Activated effector memory CD4-positive, alpha-beta T cell treated with anti-CD3 and anti-CD28 coated beads, Interleukin-2, amount 50 U/mL, for 16 hours (primary cell): ENCODE measurements at places on chromosomes 3 and 15.
A peak's percentile ranks its signal among the peaks of the same experiment; 100 is the strongest.

GRCh38 chr3:62631488-62631887 is 243.7 kb downstream of the CADPS start:
- no peak for DNase-seq

DNA sequence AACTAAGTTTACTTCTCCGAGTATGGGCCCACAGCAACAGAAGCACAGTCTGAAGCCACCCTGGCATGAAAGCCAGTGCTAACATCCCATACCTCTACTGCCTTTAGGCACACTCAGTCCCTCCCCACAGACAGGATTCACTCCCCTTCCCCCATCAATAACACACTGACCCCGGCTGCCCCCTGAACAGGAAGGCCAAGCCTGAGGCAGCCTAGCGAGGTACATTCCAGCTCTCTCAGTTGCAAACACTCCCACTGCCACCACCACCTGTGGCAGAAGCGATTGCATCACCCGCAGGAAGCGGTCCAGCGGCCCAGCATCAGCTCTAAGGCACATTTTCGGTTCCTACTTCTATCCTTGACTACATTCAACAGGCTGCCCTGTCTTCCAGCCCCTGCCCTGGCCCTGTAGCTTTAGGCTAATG is 7.0 kb upstream of the BMF start:
- DNase-seq = peak; percentile 78

GRCh38 chr3:55434789-55435188 is 52.3 kb downstream of the WNT5A start:
- DNase-seq = no peak

DNA sequence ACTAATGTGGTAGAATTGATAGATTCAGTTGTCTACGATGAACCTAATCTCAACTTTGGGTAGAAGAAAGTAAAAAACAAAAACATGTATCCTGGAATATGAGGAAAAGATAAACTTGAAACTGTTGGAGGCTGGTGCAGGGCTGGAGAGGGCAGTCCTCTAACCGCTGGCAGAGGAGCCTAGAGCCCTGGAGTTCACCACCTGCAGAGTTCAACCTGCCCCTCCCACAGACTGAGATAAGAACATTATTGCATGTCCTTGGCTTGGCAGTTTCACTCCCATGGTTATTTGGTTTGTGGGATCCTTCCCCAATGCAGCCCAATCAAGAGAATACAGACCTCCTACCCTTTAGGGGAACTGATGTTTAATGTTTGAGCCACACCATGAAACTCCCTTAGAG is 53.2 kb upstream of the GATM start:
- DNase-seq = no peak

DNA sequence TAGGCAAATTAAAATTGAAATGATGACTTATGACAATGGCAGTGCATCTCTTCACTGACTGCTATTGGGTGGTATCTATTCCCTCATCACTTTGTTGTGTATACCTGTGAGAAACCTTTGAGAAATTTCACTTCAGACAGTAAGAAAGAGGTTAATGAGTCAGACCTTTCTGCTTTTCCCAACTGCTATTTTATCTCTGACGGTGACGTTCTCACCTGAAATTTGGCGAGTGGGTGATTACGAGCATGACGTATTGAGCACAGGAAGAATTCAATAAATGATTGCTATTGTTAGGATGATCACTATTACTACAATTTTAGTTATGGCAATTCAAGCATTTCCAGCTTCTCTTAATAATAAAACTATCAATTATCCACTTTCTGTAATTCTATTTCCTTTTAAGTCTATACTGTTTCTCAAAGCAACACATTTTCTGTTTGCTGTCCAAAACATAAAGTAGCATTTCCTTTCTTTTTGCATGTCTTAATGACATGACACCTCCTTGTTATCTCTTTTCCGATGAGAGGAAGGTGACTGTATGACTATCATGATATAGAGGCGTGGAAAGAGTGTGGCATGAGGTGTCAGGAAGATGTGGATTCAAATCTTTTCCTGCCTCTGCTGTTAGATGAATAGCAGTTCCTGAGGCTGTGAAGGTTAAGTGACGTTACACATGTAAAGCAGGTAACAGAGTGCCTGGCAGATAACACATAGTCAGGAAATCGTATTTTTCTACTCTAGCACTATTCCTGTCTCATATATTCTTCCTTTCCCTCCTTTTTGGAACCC is 504.9 kb upstream of the SEMA6D start:
- DNase-seq = no peak
